Type B pancreatic cell (in vitro differentiated cells): ENCODE measurements at places on chromosomes 6 and 20. TPM values are rescaled to one million over a fixed set of nuclear protein-coding genes. Genes with fewer than 3 reads are reported as not detected.

- DNase-seq: no peak
Observed at GRCh38 chr20:23774081-23774480, 23.3 kb upstream of the CST1 start.

GRCh38 chr6:24838994-24839393 is 40.3 kb upstream of the ARMH2 start:
- DNase-seq: no peak

DNA sequence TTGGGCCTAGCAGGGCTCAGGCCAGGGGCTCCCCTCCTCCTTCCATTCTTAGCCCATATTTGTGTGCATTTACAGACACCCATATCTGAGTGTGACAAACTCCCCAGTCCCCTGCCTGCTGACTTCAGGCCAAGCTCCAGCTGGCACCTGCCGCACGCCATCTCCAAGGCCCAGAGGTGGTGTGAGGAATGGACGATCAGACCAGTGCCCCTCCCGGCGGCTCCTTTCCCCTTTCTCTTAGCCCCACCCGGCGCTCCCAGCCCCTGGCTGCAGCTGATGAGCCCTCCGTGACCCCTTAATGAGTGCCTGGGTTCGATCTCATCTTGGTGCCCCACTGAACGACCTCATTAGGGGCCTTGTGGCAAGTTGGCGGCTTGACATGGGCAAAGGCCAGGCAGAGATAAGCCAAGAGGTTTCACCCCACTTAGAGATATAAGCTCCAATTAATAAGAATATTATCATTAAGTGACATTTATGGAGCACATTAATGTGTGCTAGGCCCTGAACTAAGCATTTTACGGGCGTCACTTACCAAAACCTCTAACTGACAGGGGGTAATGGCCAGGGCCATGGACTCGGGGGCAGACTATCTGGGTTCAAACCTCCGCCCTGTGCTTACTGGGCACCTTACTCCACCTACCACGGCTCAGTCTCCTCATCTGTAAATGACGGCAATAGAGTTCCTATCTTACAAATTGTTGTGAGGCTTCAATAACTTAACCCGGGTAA is 17.5 kb downstream of the ADA start:
- DNase-seq: no peak

DNA sequence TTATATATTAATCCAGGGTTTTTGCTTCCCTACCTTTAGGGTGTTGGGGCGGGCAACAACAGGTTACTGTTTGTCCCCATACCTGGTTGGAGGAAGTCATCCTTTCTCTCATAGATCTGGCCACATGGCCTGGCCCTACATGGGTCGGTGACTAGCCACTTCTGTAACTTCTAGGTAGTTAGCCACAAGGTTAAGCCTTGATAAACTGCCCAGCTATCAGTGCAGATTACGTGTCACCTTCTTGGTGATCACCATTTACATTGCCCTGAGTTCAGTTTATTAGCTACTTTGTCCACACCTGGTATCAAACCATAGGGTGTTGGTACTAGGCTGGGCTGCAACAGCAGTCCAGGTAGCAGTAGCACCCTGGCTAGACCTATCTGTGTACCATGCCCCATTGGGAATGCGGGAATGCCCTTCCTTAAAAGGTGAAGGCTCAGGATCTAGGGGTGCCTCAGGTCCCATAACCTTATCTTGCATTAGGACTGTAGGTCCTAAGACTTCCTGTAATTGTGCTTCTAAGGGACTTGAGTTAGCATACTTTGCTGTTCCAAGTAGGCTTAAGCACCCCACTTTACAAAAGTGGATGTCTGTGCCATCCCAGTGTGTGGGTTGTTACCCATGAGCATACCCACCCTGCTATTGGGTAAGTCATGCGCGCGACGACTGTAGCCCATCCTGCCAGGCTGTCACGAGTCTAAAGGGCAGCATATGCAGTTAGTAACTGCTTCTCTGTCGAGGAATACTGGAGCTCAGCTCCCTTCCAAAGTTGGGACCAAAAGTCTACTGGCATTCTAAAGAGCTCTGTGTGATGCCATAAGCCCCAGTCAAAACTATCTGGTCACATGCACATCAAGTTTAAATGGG is 5.2 kb downstream of the ZKSCAN3 start:
- no peak for DNase-seq

Gene CGA
- 0.43 and 30.3 TPM in 2 replicates for total RNA-seq
